ENCODE measurements at places on chromosomes 16 and 17.

DNA sequence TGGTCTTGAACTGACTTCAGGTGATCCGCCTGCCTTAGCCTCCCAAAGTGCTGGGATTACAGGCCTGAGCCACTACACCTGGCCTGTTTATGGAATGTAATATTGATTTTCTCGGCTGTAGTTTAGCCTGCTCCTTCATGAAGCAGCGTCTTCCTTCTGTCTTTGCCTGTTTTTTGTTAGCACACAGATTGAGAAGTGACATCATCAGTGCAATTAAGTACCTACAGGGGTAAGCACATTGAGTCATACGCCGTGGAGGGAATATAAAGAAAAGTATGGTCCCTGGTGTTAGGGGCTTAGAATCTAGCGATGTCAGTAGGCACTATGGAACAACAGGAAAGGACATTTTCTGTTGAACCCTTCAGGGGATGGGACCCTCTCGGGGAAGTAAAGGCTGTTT is 48.7 kb upstream of the SEC14L1 start:
- DNase-seq = no peak

DNA sequence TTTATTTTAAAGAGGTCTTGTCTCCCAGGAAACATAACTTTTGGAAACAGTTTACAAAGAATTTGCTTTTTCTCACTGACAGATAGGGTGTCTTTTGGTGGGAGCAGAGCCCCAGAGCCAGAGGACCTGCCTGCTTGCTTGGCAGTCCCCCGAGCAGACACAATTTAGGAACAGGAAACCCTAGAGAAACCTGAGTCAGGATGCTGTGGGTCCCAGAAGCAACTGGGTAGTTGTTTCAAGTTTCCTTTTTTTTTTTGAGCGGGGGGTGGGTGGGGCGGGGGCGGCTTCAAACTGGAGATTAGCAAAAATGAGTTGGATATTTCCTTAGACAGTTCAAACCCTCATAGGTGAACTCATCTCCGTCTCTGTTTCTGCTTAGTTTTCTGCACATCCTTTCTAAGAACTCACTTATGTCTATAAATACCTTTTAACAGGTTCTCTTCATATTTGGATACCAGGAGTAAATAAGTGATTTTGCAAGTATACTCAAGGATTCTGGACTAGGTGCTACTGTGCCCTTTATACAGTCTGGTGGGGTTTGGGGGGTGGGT is 135.1 kb downstream of the PRKCA start:
- no peak for DNase-seq

DNA sequence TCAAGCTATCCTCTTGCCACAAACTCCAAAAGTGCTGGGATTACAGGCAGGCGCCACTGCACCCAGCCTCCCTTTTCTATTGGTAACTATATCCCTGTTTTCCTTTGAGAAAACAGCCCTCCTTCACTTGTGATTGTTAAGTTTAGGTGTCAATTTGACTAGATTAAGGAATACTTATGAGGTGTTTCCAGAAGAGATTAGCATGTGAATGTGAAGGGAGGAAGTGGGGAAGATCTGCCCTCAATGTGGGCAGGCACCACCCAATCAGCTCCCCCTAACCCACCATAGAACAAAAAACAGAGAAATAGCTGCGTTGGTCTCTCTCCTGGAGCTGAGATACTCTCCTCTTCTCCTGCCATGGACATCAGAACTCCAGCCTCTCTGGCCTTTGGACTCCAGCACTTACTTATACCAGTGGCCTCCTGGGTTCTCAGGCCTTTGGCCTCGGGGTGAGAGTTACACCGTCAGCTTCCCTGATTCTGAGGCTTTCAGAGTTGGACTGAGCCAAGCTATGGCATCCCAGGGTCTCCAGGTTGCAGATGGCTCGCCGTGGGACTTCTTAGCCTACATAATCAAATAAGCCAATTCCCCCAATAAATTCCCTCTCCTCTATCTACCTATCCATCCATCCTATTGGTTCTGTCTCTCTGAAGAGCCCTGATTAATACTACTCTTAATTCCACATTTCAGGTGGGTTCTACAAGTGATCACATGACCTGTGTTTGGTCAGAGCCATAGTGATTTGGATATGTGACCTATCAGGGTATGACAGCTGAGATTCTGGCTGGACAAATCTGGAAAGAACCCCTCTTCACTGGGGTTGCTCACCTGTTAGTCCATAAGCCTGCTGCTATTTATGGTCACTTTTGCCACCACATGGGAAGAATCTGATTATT is 12.0 kb upstream of the STAT3 start:
- DNase-seq = no peak

DNA sequence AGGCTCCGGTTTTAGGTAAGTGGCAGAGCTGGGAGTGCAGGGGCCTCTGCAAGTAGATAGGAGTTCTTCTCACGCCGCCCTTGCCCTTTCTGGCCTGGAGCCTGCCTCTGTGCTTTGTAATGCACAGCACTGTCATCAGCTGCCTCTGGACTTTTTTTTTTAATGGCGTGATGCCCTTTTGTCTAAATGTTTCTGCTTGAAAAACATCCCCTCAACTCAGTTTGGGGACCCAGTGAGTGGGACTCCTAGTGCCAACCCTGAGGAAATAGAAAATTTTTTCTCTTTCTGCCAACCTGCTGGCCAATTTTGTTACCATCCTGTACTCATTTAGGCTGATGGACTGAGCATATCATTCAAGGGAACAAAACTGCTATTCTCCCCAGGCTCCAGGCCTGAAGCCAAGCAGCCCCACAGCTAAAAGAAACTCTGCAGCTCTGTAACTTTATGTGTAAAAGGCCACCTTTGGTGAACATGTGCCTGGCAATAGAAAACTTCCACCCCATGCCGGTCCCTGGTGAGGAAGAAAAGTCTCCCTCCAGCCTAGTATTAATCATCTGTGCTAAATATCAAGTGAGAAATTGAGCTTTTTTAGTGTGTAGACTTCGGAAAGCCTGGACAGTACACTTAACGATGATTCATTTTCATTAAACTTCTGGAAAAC is 22.5 kb downstream of the SLC6A2 start:
- DNase-seq = no peak

DNA sequence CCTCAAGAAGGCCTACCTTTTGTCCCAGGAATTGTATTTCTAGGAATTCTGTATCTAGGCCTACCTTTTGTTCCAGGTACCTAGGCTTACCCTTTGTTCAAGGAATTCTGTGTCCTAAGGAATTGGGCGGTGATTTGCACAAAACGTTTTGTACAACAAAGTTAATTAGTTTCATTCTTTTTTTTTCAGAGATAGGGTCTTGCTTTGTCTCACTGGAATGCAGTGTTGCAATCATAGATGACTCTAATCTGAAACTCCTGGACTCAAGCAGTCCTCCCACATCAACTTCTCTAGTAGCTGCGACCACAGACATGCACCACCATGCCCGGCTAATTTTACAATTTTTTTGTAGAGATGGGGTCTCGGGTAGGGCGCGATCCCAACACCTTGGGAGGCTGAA is 7.0 kb downstream of the CDR2L start:
- no peak for DNase-seq

DNA sequence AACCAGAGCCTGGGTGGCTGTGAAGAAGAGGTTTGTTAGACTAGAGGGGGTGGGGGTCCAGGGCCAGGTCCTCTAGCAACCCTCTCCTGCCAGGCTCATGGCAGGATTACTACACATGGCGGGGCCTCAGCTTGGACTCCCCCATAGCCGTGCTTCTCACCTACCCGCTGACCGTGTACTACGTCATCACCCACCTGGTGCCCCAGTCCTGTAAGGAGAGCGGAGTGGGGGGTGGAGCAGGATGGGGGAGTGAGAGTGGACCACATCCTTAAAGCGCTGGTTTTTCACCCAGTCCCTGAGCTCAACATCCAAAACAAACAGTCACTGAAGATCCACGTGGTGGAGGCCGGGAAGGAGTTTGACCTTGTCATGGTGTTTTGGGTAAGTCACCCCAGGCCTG is 4.2 kb upstream of the CXCL16 start:
- DNase-seq = no peak

- no peak for DNase-seq
Observed at GRCh38 chr17:44108440-44109311, 14.8 kb downstream of the HDAC5 start.

DNA sequence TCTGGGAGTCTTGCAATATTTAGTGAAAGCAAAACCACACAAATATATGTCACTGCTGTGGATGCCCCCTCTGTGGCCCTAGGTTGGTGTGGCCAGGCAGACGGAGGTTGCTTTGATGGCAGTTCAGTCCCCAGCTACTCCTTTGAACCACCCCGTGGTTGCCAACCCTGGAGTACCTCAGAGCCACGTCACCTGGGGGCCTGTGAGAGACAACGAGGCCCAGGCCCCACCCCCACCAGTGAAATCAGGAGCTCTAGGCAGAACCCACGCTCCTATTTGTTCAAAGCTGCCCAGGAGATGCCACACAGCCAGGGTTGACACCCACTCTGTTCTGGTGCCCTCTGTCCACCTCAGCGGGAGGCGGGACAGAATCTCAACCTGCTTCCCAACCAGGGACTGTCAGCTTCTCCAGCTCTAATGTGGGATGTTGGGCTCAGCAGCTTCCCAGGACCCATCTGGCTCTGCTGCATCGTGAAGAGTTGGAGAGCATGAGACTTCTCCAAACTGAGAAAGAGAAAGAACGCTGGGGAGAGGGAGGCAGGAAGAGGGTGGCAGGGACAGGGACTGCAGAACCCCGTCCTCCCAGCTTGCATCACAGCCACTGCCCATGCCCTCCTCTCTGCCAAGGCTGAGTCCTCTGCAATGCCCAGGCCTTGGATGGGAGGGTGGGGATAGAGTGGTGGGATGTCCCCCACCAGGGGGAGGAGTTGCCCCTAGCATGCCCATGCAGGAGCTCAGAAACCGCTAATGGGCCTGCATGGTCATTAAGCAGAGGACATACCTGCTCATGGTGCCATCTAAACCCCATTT is 81.8 kb downstream of the C16orf78 start:
- DNase-seq = no peak

DNA sequence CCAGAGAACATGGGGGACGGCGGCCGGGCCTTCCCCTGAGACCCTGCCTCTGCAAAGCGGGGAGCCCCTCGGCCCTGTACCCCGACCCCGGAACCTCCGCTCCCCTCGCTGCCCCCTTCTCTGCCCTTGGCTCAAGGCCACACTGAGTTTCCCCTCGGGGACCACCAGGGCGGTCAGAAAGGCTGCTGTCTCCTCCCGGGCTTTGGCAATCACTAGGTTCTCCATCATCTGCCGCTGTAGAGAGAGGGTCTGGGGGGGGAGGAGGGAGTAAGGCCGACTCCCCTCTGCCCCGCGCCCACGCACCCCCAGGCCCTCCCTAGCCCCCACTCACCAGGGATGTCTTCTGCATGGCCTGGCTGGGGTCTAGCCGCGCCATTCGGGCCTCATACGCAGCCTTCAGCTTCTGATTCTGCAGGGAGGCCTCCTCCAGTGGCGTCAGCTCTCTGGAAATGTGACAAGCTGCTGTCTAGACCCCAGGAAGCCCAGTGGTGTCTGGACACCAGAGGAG is 8.4 kb downstream of the VPS9D1 start:
- peak; percentile 19 for DNase-seq

DNA sequence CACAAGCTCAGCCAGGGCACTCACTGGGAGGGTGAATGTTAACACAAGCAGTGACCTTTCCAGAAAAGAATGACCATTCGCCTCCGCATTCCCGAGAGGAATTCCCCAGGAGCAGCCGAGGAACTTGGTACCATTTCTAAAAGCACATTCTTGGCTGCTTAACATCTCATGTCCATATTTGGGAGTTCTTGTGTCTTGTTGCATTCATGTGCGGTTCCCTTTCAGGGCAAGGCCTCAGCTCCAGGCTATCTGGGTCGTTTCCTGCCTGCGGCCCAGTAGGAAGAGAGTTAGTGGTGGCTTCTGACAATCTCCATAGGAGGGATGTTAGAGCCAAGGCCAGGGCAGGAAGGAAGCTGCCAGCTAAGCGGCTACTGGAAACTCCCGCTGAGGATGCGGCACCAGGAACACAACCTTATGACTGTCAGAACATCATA is 27.8 kb upstream of the MEAK7 start:
- no peak for DNase-seq

GRCh38 chr17:29252101-29252791 is 5.6 kb downstream of the CRYBA1 start:
- DNase-seq = peak; percentile 45

DNA sequence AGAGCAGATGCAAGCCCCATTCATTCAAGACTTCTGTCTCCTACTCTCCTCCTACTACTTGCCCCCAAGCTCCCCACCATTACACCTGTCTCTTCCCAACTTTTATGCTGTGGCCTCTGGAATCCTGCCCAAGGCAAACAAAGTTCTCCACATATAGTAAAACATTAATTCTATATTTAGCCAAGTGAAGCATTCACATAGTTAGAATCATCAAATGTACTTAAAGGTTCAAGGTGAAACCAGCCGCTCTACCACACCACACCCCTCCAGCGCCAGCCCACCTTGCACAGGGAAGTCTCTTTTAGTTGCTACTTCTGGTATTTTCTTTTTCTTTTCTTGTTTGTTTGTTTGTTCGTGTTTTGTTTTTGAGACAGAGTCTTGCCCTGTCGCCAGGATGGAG is 25.4 kb upstream of the GUCY2D start:
- DNase-seq = no peak

DNA sequence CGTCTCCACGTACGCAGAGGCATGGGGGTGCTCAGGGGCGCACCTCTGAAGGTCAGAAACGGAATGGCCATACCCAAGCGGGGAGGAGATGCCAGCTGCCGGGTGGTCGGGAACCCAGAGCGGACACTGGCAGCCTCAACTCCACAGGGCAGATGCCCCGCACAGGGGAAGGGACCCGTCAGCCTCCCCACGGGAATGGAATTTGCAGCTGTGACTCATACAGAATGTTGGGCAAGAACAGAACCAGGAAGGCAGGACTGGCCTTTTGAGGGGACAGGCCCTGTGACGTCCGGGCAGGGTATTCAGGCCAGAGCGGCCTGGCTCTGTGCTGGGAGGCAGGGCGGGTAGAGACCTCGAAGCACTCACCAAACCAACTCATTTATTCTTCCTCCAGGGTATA is 7.5 kb downstream of the TK1 start:
- DNase-seq = no peak

DNA sequence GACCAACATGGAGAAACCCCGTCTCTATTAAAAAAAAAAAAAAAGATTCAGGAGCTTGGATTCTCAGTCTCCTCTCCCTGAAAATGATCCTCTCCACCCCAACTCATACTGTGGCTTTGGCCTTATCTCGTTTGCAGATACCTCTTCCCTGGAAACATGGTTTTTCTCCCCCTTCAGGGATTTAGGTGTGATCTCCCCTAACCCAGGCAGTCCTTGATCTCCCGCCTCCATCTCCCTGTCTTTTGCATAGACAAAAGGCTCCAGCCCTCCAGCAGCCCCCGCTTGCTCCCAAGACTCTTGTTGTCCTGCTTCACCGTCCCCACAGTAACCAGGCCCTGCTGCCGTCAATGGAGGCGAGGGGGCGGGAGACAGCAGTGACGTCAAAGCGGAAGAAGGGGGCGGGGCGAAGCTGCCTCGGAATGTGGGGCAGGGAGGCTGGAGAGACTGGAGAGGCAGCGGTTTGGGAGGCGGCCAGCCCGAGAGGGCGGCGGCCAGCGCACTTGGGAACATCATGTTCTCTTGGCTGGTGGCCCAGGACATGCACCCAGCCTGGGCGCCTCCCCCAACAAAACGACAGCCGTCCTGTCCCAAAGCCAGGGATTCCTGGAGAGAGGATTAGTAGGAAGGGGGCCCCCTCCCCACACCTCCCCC is 1.9 kb upstream of the PER1 start:
- DNase-seq = peak; percentile 98

Data from hematopoietic multipotent progenitor cell treated with erythropoietin and hydrocortisone succinate and interleukin-3 and kit ligand, for 8 days (in vitro differentiated cells).